ENCODE measurements at places on chromosomes 2 and 18.

GRCh38 chr2:237244976-237245646, 159.4 kb downstream of the COPS8 start:
- DNase-seq = no peak

- DNase-seq = no peak
These were observed 5.5 kb upstream of the SMARCAL1 start for GRCh38 chr2:216406826-216407225.

GRCh38 chr18:24064391-24065100, 50.0 kb downstream of the TTC39C start:
- DNase-seq = no peak

GRCh38 chr2:105598829-105599698, 145.6 kb upstream of the NCK2 start:
- DNase-seq = no peak

DNA sequence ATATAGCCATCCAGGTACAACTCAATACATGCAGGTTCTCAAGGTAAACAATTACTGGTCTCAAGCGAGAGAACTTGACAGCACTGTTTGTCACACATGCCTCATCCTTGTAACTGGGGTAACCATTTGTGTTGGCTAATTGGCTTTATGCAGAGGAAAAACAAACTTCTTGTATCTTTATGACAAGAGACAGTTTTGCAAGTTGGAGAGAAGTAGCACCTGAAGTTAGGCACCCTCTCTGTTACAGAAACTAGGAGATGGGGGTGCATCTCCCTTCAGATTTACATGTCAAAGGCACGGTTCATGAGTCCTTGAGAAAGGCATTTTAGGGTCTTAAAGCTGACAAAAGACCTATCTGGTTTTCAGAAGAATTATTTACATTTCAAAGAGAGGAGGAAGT, 241.7 kb downstream of the CD226 start:
- peak; percentile 72 for DNase-seq

DNA sequence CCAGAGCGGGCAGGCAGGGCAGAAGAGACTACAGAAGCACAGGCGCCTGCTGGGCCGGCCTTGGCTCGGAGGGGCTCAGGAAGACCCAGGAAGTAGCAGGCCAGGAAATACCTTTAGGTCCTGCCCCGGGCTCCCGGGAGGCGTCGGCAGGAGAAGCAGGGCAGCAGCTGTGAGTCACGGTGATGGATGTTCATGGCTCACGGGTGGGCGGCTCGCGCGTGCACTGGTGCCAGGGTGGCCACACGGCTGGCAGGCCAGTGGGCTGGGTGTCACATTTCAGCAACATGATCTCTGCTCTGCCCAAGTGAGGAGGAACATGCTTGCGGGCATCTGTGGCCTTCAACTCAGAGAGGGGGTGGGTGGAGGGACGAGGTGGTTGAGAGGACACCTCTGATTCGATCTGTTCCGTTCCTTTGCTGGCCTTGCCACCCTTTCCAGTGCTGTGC, 139.3 kb downstream of the KLHL29 start:
- DNase-seq = no peak

DNA sequence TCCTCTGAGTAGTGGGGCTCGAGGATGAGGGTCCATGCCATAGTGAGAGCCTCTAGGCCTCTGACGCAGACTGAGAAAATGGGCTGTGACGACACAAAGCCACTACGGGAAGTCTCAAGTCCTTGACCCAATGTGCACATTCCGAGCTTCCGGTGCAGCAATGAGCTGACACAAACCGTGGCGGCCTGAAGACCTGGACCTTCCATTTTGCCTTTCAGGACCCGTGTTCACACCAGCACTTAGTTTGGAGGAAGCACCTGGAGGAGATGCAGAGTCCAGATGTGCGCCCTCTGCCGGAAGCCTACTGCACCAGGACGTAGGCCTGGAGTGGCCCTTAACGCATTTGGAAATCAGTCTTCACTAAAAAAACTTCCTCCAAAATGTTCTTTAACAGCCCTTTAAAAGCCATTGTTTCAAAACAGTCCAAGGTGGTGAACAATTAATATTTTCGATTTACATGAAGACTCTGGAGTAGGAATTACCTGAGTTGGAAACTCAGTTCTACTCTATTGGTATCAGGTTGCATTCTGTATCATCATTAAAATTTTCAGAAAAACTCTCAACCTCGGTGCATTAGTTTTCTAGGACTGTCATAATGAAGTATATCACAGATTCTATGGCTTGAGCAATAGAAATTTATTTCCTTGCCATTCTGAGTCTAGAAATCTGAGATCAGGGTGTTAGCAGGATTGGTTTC, 33.9 kb downstream of the BMP10 start:
- peak; percentile 50 for DNase-seq

DNA sequence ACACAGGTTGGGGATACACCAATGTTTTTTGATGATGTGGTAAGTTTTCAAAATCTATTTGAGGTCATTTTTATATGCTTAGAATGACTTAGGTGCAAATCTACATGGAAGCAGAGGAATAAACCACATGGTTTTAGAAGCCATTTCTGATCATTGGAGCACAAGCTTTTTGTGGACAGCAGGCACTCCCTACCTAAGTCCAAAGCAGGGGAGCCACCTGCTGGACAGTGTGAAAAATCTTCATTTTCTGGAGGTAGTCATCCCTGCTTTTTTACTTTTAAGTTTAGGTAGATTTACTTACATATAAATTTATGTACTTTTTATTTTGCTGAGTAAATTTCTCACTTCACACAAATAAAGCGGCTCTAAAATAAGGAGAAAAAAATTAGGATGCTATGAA, 323.2 kb downstream of the PLCL1 start:
- peak; percentile 20 for DNase-seq

DNA sequence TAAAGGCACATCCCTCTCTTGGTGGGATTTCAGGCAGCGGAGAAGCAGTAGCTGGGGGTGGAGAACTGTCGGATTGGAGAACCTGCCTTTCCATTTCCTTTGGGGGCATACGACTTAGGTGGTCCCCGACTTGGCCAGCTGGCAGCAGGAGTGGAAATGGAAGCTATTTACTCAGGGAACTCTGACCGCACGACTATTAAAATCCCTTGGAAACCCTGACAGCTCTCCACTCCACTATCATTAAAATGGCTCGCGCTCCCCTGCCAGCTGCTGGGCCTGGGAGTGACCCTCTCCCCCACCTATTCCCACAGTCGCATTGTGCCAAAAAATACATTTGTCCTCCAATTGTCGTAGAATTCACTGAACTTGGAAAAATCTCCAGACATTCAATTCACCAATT, 77.7 kb upstream of the APCDD1 start:
- DNase-seq = no peak

DNA sequence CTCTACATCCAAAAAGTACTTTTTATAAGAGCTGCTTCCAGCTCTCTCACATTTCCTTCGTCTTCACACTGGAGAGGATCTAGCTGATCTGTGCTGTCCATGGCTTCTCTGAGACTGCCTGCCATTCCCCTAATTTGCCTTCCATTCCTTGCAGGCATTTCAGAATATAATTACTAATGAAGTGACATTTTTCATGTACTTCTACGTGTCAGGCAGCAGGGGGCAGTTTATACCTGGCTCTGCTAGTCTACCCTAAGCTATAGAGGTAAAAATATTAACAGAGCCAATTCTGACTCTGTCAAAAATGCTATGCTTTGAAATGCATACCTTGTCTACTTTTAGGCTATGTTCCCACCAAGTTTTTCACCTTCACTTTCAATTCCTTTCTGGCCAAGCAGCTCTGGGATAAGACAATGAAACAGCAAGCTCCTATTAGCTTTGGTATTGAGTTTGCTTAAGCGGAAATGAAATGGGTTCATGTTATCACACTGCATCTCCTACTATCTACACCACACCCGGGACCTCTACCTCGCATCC, 81.9 kb downstream of the MEP1B start:
- no peak for DNase-seq

DNA sequence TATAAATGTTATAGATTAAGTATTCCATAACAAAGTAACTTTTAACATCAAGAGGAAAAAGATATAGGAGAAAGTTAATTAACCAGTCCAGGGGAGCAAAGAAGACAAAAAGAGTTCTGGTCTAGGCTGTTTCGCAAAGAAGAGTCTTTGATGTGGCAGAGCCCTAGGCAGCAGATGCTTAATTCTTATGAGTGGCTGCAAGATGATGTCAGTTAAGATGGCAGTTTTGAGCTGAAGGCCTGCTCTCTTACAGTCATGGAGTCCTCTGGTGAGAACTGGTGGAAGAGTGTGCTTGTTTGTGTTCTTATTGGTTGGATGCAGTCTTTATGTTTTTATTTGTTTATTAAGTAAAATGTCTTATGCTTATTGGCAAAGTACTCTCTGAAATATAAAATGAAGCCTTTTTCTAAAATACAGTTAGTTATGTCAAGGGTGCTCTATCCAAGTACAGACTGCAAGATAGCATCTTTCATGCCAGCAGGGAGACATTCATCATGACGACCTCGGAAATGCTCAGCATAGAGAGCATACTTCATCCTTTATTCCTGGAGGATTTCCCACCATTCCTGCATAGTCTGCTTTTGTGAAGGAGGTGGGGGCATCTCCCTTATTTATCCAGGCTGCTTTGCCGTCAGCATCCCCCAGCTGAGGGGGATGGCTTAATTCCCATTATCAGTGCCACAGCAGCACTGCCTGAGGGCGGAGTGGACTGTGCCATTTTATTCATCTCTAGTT, 38.9 kb upstream of the SERPINE2 start:
- no peak for DNase-seq

DNA sequence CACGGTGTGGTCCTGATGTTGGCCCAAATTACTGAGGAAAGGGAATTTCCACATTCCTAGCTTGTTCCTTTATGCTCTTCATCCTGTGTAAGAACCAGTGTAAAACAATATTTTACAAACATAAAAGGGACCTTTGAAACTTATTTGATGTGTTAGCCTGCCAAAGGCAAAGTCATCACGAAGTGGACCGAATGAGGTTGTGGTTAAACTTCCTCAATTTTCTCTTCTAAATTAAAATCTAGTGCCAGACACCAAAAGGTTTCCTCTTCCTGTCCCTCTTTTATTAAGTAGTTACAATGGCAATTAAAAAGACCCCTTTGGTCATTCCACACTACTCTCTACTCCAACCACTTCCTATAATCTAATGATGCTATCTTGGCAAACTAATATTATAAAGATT, 279.8 kb downstream of the AFF3 start:
- no peak for DNase-seq

DNA sequence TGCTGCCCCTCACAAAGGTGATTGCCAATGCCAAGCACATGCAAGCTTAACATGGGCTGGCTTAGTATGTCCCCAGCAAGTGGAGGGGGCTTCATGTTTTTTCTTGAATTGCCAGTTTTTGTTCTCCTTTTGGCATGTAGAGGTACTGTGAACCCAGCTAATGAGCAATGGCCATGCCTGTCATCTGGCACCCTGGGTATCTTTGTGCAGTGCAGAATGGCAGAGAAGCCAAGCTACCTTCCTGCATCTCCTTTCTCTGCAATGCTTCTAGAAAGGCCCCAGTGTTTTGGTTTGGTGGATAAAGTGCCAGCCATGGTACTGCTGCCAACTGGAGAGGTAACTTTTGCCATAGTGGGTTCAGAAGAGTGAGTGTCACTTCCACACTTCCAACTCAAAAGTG, 576.9 kb downstream of the CMPK2 start:
- no peak for DNase-seq

DNA sequence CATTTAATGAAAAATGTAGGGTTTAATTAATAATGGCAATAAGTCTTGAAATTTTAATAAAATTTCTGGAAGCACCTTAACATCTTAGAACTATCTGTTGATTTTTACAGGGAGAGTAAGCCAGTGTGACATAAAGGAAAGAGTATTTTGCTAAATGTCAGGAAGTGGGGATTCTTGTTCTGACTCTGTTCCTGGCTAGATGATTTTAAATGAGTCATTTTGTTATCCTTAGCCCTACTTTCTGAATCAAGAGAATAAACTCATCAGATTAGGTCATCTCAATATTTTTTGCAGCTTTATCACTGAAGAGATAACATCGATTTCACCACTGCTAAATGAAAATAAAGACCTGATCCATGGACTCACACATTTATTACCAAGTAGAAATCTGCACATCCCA, 377.5 kb upstream of the CYRIA start:
- no peak for DNase-seq

GRCh38 chr2:212245880-212246279, 292.7 kb downstream of the ERBB4 start:
- DNase-seq = no peak

GRCh38 chr18:955384-956066, 50.9 kb downstream of the ADCYAP1 start:
- no peak for DNase-seq
